ENCODE measurements at places on chromosomes 16 and 17.

- DNase-seq, result no peak
These were observed 96.6 kb downstream of the ENGASE start for GRCh38 chr17:79171188-79171587.

- DNase-seq, result no peak
These were observed 13.0 kb downstream of the CA10 start for GRCh38 chr17:52145476-52145875.

DNA sequence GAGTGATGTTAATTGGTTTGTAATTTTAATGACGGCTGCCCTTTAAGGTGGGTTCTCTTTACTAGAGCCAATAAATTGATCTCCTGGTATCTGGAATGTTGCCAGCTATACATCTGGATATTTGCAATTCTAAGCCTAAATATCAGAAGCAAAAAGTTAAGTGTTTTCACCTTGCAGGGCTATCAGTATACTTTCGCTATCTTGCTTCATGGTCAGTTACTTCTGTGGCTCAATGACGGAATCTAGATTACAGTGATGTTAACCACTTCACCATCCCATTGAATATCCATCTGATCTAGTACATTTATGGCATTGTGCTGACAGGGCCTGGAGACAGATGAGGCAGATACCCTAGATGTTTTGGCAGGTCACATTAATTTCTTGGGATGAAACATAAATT is 28.3 kb downstream of the CCL4 start:
- no peak for DNase-seq

DNA sequence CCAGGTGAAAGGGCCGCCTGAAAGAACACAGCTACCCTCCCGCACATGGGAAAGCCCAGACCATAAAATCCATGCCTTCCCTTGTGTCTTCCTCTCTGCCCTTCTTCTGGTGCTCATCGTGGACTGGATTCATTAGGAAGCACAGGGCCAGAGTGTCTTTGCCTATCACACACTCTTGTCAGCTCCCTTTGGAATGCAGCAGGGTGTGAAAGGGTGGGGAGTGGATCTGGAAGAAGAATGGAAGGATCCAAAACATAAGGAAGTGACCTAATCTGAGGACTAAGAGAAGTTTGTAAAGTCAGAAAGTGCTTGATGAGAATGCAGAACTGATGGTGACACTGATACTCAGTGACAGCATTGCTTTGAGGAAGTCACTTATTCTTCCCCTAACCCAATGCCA is 1147.3 kb upstream of the GOT2 start:
- DNase-seq, result no peak

- no peak for DNase-seq
These were observed 395.0 kb upstream of the SOX9 start for GRCh38 chr17:71725811-71726210.

DNA sequence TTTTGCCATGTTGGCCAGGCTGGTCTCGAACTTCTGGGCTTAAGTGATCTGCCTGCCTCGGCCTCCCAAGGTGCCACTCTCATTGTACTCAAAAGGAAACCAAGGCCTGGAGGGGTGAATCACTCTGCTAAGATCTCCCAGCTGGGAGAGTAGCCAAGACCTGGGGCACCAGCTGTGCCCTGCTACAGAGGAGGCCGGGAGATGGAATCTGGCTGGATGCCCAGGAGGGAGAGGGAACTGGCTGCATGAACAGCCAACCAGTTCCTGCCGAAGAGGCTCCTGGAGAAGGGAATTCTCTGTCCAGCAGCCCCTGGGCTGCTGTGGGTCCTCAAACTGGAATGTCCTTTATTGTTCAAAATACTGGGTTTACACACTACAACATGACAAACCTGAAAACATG is 238.7 kb upstream of the CIBAR2 start:
- DNase-seq, result peak; percentile 89

DNA sequence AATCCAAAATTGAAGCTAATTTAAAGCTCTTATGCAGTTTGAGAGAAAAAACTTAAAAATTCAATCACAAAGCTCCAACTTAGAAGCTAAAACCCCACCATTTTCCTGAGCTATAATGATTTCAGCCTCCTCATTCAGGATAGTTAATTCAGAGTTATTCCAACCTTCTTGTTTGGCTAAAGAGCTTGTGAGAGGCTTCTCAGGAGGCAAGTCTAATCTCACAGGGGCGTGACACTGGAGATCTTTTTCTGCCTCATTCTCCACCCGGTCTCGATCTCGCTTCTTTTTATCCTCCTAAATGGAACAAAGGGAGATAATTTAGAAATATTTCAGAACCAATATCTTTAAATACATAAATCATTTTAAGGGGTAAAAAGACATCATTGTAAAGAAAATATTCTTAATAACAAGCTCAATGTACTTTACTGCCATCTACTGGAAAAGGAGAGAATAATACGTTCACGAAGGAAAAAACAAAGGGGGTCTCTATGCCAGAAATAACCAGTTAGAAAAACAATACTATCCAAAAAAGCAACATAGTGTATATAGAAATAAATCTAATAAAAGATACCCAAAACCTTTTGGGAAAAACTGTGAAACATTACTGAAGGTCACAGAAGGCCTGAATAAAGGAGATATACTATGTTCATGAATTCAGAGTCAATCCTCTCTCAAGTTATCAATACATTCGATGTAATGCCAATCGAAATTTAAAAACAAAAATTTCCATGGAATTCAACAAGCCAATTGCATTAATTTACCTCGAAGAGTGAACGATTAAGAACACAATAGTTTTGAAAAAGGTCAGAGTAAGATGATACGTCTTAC is 13.9 kb downstream of the BRD7 start:
- DNase-seq, result no peak

All from anterior cingulate cortex (tissue), 58 donors.